ENCODE measurements at places on chromosomes 6 and 20.

GRCh38 chr6:118992186-118992795 is 57.3 kb upstream of the MCM9 start:
- DNase-seq, result no peak

DNA sequence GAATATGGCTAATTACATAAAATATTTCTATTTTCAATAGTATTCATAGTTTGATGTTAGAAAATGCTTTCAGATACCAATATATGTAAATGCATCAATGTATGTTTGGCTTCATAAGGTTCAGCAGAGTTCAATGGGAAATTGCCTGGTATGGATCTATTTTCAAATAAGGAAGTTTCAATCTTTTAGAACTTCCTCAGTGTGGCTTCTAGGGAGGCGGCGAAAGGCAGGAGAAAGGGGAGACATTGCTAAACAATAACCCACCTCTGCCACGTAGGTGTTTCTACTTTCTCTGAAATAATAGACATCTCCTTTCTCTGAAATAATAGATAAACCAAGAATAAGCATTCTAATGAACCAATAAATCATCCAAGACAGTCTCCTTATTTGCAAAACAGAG is 237.7 kb upstream of the RAB32 start:
- DNase-seq, result no peak

DNA sequence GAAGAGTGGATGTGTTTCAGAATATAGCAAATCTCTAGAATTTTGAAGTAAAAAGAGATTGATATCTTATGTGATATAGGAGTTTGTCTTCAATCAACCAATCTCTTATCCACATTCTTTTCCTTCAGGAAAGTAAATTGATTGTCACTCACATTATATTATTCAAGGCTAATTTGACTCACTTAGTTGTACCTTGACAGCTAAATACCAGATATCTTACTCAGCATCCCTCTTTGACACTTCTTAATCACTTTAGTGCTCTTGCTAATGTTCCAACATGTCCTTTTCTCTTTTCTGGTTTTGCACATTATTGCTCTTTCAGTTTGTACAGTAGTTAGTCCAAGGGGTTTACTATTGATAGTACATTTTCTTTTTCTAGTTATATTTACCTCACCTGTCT is 286.9 kb upstream of the PTCHD4 start:
- no peak for DNase-seq

GRCh38 chr20:22861990-22862389 is 173.1 kb upstream of the SSTR4 start:
- DNase-seq, result no peak

DNA sequence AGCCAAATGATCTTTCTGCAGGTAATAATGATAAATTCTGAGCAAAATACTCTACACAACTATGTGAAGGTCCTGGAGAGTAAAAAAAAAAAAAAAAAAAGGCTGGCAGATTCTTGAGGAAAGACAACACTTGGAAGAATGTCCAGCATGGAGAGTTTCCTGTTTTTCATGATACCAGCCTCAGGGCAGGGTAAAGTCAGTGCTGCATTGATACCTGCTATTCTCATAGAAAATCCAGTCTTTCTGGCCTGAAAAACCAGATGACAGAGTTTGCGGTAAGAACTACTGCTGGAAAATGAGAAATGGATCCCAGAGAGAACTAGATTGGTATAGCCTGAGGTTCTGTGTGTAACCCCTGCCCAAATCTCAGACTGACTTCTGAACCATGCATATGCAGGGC is 89.1 kb downstream of the AFG1L start:
- no peak for DNase-seq

GRCh38 chr6:402901-403658 is 11.5 kb downstream of the IRF4 start:
- DNase-seq, result no peak

- no peak for DNase-seq
These were observed 99.5 kb downstream of the IPCEF1 start for GRCh38 chr6:154257067-154257466.

- DNase-seq, result no peak
These were observed 45.8 kb upstream of the PAK5 start for GRCh38 chr20:9884666-9885065.

DNA sequence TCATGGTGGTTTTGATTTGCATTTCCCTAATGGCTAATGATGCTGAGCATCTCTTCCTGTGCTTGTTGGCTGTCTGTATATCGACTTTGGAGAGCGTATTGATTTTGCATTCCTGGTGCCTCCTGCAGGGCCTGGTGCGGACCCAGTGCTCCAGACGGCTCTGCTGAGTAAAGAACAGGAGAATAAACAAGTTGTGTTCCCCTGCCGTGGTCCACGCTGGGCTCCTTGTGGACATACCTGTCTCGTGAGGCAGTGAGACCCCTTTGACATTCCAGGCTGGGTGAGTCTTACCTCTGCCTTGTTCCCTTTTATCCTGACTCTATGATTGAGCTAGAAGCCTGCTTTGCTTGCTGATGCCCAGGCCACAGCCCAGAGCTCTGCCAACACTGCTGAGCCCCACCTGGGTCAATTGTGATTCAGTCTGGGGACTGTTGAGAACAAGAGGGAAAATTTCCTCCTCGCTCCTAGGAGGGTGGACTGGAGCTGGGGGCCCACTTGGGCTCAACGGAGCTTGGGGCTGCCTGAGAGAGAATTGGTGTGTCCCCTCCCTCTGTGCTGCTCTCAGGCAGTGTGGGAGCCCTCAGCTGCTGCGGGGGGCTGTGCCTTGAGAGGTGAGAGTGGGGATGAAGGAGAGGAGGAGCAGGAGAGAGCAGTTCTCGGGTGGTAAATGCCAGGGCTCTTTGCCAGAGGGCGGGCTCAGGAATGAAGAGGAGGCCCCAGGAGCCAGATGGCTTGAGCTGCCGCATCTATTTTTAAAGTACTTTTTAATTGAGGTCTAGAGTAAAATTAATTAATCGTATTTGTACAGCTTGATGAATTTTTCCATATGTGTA is 43.7 kb upstream of the PMEPA1 start:
- no peak for DNase-seq

DNA sequence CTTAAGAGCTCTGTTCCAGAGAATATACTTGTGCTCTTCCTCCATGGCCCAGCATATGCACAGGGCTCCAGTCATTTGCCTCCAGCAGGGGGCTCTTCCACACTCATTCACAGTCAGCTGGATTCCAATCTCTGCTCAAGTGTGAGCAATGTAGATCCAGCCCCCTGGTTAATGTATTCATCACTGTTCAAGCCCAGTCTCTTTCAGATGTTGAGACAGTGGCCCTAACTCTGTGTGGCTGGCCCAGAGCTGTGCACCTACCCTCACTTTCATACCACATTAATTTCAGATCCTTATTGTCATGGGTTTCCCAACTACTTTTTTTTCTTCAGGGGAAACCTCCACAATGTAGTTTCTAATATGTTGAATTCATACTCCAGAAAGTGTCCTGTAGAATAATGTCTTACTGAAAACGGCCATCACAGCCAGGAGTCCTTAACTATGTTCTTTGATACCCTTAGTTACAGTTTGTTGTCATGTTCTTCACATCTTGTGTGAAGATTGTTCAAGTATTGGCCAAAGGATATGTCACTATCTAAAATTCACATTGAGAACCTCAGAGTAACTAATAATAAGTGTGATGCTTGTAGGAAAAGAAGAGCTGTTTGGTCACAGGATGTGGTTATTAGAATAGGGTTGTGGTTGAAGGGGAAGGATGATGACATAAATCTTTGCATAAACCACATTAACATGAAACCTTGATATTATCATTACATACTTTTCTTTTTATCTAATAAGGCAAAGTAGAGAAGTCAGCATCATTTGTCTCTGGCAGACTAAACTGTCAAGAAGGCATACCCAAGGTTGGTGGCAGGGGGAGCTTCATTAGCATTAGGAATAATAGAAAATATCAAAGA is 14.4 kb upstream of the HLA-DQA1 start:
- DNase-seq, result no peak

- DNase-seq, result no peak
These were observed at the start of gene IER3 for GRCh38 chr6:30744054-30744805. TSS of gene IER3 (minus strand) at chr6:30744547. CDS start at chr6:30744518, 29 bp downstream.

- DNase-seq, result no peak
These were observed 88.0 kb upstream of the RPS6KA2 start for GRCh38 chr6:166715065-166715464.

- peak; percentile 34 for DNase-seq
These were observed 778 bp downstream of the PSMG4 start for GRCh38 chr6:3259491-3259958.

GRCh38 chr20:7770578-7770977 is 169.7 kb downstream of the HAO1 start:
- no peak for DNase-seq

DNA sequence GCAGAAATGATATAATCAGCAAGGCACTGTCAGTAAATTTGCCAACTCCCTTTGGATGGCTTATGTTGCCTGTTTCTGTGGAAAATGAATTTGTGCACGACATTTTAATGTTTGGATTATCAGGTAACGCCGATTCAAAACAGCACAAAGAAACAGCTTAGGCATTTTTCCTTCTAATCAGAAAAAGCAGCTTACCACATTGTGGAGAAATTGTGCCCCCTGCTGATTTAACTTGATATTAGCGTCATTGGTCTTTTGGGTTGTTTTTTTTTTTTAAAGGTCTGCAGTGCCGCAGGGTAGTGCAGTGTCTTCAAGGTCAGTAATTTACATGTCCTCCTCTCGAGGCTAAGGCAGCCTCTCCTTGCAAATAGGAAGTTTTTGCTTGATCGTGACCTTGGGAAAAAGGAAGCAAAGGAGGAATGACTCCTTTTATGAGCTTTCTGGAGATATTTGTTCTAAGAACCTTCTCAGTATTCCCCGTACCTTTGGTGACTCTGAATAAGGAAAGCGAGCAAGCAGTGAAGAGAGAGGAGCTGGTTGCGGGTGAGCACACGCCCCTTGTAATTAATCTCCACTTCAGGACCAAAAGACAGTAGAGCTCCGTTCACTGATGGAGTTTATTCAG is 79.1 kb downstream of the ELOVL4 start:
- DNase-seq, result peak; percentile 43

- DNase-seq, result no peak
These were observed 22.8 kb downstream of the FOXQ1 start for GRCh38 chr6:1334684-1335083.

GRCh38 chr6:79984261-79984660 is 20.2 kb upstream of the TTK start:
- DNase-seq, result no peak

- no peak for DNase-seq
These were observed 32.4 kb downstream of the SLC9A8 start for GRCh38 chr20:49845060-49845459.

GRCh38 chr6:136209496-136209895 is 40.6 kb downstream of the MTFR2 start:
- no peak for DNase-seq

- no peak for DNase-seq
These were observed 154.1 kb downstream of the CD24 start for GRCh38 chr6:106820412-106820852.

- DNase-seq, result no peak
These were observed 151.3 kb downstream of the FARS2 start for GRCh38 chr6:5412663-5413062.

DNA sequence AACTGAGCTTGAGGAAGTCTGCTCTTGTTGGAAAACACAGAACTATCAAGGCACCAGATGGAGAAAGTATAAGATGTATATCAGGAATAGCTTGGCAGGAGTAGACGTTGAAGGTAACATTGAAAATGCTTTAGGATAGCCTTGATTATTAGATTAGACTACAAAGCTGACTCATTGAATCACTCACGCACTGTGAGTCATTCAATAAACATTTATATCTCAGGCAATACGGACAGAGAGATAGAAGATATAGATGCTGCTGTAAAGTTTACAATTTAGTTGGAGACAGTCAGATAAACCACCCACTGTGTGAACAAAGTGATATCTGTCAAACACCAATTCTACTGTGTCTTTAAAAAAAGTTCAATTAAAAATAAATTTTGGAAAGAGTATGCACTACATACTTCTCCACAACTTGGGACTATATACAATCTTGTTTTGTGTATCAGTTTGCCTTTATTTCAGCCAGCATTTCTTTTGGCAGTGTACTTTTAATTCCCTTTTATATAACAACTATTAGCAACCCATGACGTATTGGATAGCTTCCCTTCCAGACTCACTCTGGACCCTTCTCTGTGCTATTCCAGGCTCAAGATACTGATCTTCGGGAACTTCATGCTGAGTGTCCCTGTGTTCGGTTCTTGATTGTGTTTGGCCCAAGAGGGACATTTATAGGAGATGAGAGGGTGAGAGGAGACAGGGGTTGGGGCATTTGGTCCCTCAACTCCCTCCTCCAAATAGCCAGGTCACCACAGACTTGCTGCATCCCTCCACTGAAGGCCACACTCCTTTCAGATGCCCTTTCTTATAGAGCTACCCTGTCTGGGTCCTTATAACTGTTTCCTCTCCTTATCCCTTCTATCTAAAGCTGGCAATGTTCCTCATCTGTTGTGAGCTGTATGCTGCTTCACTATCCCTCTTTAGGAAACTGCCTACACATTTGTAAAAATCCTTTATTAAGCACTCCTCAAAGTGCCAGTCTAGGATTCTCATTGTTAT is 176.6 kb upstream of the PTPRK start:
- no peak for DNase-seq

- DNase-seq, result no peak
These were observed 37.1 kb downstream of the HIVEP1 start for GRCh38 chr6:12049165-12049564.

DNA sequence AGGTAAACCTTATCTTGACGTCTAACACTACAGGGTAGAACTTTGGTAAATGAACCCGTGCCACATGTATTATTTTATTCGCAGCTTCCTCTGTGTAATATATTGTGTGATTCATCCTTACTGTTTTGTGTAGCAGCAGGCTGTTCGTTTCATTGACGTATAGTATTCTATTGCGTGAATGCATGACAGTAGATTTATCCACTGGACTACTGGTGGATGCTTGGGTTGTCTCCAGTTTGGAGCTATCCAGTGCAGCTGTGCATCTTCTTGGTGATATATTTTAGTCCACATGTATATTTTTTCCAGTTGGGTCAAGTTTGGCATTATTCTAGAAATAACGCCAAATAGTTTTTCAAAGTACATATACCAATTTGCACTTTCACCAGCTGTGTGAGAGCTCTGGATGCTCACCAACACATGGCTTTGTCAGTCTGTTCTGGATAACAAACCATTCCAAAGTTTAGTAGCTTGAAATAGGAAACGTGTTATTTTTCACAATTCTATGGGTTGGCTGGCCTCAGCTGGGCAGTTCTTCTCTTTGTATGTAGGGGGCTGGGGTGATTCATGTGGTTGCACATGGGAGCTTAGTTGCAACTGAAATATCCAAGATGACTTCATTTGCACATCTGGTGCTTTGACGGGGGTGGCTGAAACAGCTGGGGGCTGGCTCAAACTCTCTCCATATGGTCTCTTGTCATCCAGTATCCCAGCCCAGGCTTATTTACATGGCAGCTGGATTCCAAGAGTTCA is 9.3 kb downstream of the ECT2L start:
- no peak for DNase-seq
